ENCODE measurements at places on chromosomes 2 and 18.

DNA sequence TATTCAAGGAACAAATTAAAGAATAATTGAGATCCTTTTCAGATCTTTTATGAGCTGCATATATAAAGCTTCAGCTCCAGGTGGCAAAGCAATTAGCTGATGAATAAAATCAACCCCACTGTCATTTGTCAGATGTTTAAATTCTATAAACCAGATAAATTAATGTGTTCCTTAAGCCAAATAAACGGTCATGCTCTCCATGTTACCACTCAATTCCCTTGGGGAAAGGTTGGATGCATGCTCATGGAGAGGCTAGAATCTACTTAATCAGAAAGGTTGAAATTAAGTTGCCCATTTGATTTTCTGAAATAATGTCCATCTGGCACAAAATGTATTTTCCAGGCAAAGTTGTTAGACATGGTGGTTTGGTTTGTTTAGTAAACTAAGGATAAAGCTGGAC is 282.5 kb upstream of the SPRED2 start:
- DNase-seq, result no peak

DNA sequence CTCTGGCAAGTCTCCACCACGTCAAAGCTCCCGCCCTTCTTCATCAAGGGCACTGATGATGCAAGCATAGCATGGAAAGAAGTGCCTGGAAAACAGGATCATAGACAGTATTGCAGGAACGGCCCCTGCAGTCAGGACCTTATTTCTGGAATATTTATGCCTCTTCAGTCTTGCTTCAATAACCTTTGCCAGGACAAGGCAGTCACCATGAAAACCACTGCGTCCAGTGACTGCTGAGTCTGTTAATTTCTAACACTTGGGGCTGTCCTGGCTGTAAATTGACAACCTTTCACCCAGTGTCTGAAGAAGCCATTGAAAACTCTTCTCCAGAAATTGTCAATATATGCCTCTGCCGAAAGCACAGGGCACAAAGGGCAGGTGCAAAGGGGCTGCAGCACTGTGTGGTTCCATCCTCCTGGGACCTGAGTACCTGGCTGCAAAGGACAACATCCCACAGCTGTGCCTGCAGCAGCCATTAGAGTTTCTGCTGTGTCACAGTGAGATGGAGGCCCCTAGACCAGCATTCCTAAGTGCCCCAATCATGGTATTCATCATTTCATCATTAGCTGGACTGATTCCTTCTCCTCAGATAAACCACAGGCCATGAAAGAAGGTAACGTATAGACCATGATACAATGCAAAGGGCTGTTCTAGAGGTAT is 819.6 kb downstream of the RNF144A start:
- DNase-seq, result no peak

GRCh38 chr2:75833386-75833785 is 122.7 kb upstream of the GCFC2 start:
- no peak for DNase-seq

GRCh38 chr2:177543007-177543760 is 150.6 kb downstream of the AGPS start:
- no peak for DNase-seq

DNA sequence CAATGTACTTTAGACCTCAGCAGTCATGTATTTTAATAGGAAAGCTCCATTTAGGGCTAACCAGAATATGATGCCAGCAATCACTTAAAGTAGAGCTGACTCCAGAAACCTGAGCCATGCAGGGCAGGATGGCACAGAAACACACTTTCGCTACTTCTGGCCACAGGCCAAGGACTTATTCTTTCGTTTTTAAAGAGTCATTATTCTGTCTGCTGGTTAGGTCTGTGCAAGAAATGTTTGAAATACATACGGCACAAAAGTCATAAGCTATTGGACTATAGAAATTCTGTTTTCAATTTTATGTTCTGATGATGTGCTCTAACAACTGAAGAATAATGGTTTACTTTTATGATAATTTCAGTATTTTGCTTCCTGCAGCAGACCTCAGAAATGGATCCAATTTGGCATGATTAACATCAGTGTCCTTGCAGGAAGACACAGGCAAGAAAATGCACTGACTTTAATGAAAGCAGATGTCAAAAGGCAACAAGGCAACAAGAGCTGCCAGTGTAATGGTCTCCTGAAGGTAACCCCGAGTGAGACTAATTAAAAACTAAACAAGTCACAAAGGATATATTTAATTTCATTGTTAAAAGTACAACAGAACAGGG is 114.4 kb upstream of the CHRNA1 start:
- DNase-seq, result no peak

DNA sequence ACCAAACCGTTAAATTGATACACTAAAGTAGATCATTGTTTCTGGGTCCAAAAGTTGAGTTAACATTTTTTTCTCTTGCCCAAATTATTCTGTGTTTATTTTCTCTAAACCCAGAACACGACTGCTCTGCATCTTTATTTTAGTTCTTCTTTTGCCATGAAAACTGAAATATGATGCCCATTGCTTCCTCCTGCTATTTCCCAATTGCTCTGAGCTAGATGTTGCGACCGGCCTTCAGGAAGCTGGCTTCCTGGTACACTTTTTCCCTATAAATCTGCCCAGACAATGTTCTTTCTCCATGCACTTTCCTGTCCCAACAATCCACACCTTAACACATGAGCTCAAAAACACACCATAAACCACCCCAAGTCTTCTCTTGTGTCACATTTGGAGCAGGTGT is 501.4 kb downstream of the FBXO15 start:
- no peak for DNase-seq

DNA sequence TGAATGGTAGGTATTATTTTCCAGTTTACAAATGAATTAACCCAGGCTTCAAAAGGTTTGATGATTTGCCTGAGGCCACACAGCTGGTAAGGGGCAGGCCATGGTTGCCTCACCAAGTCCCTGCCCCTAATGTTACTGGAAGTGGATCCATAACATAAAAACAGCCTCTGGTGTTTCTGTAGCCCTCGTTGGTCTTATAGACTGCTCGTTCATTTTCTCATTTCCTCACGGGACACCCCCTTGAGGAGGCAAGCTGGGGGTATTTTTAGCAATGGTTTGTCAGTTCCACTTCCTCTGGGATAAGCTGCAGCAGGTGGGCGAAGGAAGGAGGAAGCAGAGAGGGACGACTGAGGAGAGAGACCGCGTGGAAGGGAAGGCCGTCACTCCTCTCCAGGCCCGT is 32.9 kb upstream of the NDUFV2 start:
- no peak for DNase-seq

GRCh38 chr18:61833387-61833786 is 59.4 kb downstream of the RNF152 start:
- DNase-seq, result no peak

- DNase-seq, result no peak
Observed at GRCh38 chr2:170500770-170501169, 214.4 kb upstream of the SP5 start.

DNA sequence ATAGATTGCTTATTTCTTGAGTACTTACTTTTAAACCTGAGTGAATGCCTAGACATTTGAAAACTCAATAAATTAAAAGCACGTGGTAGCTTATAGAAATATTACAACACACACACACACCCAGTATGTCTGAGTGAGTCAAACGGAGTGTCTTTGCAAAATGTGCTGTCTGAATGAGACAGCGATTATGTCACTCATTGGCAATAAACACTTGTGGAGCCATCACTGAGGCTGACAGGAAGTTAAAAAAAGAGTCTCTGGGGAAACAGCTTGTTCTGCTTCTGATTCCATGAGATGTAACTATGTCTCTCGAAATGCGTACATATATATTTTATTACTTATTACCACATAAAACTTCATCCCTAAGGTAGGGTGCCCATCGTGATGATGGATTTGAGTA is 22.3 kb upstream of the VPS4B start:
- DNase-seq, result no peak

- DNase-seq, result no peak
Observed at GRCh38 chr2:60358476-60358875, 195.0 kb downstream of the BCL11A start.

DNA sequence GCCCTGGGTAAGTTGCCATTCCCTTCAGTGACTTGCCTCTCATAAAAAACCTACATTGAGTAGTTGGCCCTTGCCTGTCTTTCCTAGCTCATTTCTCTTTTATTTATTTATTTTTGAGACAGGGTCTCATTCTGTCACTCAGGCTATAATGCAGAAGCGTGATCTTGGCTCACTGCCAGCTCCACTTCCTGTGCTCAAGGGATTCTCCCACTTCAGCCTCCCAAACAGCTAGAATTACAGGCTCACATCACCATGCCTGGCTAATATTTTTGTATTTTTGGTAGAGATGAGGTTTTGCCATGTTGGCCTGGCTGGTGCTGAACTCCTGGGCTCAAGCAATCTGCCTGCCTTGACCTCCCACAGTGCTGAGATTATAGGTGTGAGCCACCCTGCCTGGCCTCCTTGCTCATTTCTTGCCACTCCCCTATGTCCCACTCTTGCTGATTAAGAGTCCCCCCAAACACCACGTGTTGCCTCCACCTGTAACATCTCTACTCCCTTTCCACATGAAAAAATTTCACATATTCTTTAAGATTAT is 12.6 kb downstream of the EVA1A start:
- no peak for DNase-seq

- DNase-seq, result no peak
Observed at GRCh38 chr18:47790036-47790435, 140.4 kb downstream of the SMAD2 start.

Measured in activated T-helper 1 cell treated with anti-CD3 and anti-CD28 coated beads, Interleukin-2, amount 50 U/mL, for 16 hours (primary cell).